Renal pelvis (tissue), 12 donors: ENCODE measurements at places on chromosomes 11 and 22.

DNA sequence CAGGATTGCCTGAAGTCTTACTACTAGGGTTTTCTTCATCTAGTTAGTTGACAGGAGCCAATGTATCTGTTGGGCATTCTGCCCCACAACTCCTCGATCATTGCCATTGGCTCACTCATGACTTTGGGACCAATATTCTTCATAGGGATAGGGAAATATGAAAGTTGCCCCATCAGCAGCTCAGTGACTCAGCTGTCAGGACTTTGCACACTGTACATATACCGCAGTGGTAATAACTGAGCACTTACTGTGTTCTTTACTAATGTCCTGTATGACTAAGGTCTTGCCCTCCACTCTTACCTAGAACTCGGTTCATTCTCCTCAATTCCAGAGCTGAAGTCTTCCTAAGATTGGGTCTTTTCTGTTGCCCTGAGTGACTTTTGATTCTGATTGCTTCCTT is 46.8 kb upstream of the PGR start:
- no peak for DNase-seq

DNA sequence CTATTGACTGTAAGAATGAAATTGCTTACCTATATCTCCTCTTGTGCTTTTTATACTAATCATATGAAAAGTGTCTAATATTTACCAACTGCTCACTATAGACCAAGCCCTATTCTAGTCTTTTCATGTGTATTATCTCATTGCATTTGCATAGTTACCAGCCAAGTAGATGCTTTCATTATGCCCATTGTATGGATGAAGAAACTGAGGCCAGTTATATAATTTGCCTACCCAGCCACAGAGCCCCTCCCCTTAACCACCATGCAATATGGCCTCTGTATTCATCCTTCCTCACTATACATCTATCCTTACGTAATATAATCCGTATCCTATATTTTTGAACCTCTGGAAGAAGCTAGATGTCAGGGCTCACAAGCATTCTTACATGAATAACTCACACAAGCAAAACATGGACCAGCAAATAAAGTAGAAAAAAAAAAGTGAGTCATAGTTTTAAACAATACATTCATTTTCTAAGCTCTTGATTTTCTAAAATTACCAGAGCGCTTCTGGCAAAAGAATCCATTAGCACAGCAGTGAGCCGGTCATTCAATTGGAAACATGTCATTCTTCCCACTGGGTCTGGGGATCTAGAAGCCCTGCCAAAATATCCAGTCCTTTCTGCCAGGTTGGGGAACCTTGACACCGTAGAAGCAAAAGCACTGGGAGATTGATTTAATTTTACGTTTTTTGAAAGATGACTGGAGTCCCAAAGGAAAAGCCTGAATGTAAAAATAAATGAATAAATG is 80.0 kb downstream of the C11orf91 start:
- no peak for DNase-seq

GRCh38 chr11:67262731-67263675 is 3.3 kb upstream of the GRK2 start:
- peak; percentile 72 for DNase-seq

DNA sequence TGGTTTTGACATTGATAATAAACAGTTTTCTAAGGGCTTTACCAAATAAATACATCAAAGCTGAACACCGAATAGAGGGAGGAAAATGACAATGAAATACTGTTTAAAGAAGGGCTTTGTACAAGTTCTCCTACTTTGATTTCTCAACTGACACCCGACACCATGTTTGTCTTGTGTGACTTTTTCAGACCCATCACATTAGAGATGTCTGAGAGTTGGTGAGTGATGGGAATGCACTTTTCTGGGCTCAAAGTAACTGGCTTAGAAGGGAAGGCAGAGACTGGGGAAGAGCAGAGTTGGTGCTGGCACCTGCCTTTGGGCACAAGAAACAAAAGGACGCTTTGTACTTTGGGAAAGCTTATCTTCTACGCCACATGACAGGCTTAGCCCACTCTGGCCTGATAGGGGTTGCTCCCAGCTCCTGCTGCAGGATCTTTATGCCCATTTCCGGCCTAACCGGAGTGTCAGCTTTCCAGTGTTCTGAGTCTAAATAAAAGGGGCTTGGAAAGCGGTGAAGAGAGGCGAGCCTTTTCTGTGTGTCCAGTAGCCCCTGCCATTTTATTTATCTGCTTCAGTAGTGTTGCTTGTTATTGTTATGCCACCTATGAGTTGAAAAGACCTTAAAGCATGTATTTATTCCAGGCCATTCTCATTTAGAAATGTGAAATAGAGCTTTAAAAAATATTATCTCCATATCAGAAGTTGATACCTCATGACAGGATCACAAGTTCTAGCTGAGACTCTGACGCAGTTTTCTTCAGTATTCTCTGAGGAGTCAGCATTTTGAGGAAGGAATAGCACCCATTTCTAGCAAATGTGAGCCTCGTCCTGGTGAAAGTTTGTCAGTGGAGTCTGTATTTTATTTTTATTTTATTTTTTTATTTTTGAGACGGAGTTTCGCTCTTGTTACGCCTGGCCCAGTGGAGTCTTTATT is 24.2 kb downstream of the KREMEN1 start:
- DNase-seq: peak; percentile 72

GRCh38 chr11:121426476-121427399 is 25.4 kb upstream of the SORL1 start:
- peak; percentile 19 for DNase-seq

GRCh38 chr11:102430158-102430836 is 22.3 kb downstream of the TMEM123 start:
- no peak for DNase-seq

GRCh38 chr11:86292912-86293616 is 9.0 kb upstream of the HIKESHI start:
- no peak for DNase-seq

DNA sequence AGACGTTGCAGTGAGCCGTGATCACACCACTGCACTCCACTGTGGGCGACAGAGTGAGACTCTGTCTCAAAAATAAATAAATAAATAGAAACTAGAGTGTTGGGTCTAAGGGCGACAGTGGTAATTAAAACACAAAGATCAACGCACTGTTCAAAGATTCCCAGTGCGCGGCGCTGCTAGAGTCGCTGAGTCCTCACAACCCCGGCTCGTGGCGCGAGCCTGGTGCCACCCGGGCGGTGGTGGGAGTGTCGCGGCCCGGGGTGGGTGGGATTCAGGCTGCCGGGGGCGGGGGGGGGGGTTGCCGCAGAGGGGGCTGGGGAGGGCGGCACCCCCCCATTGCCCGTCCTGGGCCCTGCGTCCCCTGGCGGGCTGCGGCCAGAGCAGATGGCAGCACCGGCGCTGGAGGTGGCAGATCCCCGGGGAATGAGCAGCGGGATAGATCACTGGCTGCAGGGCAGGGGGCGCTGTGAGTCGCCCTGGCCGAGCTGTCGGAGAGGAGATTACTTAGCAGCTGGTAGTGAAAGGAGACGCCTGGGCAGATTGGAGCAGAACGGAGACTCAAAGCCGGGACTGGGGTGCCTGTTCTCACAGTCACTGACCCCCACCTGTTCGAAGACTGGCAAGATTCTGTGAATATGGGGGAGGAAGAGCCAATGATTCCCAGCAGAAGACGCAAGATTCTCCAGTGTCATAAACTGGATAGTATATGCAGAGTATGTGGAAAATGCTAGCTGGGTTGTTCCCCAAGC is 30.2 kb upstream of the APOBEC3A start:
- peak; percentile 66 for DNase-seq

- DNase-seq: no peak
Measured at GRCh38 chr22:25114369-25115362, 85.0 kb upstream of the CRYBB3 start.

GRCh38 chr11:17405232-17406005 is 17.0 kb upstream of the KCNJ11 start:
- DNase-seq: peak; percentile 16

- DNase-seq: peak; percentile 87
Measured at GRCh38 chr11:62678770-62679696, at the start of gene UBXN1. UBXN1 (minus strand) TSS chr11:62679073; CDS start chr11:62678923, 150 bp downstream.

DNA sequence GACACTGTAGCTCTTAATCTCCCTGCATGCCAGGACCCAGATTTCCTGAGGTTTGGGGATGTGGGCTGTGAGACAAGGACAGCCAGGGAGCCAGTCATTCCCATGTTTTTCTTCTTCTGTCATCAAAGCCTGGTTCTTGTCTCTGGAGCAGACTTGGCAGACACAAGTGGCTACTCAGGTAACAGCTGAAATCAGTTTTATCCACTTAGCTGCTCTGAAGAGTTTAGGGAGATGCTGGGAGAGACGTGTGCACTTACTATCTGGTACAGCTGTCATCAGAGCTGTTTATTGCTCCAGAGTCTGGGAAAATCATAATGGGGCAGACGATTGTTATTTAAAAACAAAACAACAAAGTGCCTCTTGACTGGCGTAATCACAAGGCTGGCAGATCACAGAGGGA is 56.6 kb downstream of the CSNK2A3 start:
- DNase-seq: no peak

GRCh38 chr11:120869097-120869496 is 154.8 kb upstream of the TBCEL start:
- DNase-seq: no peak

- no peak for DNase-seq
Measured at GRCh38 chr22:37358917-37359316, 68.4 kb downstream of the ELFN2 start.

GRCh38 chr11:68333173-68333572 is 20.8 kb downstream of the LRP5 start:
- DNase-seq: no peak
